Left lobe of liver (tissue), 2 donors: ENCODE measurements at places on chromosomes 11 and 22.

DNA sequence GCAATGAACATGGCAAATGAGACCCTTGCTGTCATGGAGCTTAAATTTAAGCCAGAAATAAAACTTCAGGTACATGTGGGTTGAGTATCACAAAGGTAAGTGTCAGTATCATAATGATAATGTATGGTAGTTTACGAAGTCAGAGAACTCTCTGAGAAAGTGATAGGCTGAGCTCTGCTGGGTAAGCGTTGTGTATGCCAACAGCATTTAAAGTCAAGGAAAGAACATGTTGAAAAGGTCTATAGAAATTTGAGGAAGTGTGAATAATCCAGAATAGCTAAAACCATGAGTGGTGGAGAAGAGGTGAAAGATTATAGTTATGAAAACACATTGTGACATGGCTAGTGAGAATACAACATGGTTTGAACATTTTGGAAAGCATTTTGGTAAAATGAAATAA lies 17.4 kb upstream of the CTSC start:
- DNase-seq, result no peak

DNA sequence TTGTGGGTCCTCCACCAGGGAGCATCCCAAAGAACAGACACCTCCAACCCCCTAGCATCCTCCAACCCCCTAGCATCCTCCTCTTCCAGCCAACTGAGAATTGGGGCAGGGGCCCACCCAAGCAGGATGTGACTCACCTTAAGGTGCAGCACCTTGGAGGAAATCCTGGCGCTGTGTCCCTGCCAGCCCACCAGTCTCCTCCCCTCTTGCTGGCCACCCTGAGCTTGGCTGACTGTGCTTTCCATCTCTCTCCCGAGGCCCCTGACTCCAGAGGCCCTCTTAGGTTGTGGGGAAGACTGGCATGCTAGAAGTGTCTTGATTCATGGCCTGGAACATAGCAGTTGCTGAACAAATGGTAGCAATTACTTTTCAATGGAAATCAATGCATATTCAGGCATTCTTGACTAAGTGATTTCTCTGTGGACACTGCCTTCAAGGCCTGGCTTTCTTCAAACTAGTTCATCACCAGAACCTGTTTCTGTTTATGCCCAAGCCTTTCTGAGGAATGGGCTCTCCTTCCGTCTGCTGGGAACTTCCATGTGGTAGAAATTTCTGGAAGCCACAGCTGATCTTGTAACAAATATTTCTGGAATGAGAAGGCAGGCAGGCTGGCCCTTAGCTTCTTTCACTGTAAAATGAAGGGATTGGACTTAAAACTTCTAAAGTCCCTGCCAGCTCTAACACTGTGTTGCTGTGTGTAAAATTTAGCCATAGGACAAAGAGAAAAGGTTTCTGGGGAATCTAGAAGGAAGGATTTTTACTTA lies 60.5 kb downstream of the CEP164 start:
- DNase-seq, result no peak

DNA sequence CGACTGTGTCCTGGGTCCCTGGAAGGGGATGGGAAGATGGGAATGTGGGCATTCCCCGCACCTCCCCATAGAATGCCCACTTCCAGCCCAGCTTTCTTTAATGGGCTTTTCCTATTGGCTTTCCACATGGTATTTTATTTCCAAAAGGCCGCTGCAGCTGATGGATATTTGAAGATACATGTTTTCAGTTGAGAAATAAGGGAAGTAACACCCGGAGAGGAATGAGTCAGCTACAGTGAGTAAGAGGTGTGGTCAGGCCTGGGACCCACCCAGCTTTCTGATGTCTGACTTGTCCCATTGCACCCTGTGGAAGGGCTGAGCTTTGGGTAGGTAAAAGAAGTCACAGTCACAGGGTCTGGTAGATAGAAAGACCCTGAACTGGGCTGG lies 476.9 kb downstream of the MIAT start:
- no peak for DNase-seq

DNA sequence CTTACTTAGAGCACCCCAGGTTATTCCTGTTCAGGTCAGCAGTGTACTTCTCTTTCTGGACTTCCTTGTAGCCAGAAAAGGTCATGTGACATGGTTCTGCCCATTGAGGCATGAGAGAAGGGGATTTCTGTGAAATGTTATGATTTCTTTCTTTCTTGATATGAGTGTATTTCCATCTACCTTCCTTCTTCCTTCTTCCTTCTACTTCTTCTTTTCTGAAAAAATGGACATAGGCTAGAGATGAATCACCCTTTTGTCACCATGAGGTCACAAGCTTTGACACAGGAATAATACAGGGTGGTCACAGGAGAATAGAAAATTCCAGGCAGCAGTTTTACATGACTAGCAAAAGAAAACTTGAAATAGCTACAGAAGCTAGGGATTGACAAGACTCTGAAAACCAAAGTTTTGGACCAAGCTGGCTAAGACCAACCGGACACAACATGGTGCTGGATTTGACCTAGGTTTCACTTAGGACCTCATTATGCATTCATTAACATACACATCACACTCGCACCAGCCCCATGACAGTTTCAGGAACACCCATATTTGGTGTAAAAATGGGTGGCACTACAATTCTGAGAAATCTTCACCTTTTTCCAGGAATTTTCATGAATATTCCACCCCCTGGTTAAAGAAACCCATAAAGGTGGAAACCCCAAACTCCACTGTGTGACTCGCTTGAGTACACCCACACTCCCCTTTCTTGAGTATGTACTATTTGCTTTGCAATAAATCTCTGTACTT lies 21.2 kb upstream of the MAP6 start:
- no peak for DNase-seq

DNA sequence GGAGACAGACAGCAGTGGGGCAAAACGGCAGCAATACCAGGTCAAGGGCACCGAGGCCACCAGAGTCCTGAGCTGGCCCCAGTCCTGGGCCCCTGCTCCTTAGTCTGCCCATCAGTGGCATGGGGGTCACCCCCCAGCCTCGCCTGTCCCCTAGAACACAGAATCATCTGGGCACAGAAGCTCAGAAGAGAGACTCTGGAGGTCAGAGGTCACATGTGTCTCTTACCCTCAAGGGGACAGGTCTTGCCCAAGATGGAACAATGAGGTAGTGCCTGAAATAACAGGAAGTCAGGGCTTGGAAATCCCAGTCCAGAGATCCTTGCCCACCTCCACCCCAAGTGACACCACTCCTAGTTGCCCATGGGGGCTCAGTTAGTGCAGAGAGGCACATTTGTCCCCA lies 20.6 kb downstream of the PDE2A start:
- DNase-seq, result no peak

- no peak for DNase-seq
These were observed 103.8 kb upstream of the PARVA start for GRCh38 chr11:12273618-12273995.

DNA sequence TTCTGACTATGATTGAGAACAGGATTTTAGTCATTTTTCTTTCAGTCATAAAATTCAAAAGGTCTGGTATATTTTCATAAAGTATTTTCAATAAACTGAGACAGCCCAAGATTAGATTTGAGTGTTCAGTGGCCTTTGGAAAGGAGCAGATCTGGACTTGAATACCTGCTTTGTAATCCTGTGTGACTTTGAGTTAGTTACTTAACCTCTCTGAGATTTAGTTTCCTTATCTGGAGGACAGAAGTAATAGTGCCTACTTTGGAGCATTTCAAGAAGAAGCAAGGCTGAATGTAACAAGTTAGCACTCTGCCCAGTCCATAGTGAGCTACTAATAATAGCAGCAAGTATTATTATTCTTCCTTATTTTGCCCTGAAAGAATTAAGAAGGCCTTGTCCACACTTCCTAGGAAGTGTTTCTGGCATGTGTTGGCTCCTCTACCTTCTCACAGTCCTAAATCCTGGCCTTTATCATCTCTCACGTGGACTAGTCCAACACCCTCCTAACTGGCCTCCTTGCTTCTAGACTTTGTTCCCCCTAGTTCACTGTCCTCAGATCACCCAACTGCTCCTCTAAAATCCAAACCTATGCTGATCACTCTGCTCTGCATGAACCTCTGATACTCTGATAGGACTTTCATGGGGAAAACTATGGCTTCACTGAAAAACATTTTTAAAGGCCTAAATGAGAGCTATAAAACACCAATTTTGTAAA lies 115.8 kb downstream of the PLEKHA7 start:
- no peak for DNase-seq

DNA sequence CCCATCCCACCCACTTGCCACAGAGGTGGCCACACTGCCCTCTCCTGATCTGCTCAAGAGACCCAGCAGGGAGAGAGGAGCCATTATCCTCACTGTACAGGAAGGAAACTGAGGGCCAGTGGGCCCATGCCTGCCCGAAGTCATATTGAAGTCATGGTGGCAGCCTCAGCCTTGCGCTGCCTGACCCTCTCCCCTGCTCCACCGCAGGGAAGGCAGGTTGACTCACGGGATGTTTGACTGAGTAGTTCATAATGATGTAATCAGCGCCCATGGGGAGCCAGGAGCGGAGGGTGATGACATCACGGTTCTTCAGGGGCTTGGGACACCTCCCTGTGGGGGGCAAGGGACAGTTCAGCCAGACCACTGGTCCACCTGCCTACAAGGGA lies 6.1 kb upstream of the ARAP1 start:
- DNase-seq, result no peak

DNA sequence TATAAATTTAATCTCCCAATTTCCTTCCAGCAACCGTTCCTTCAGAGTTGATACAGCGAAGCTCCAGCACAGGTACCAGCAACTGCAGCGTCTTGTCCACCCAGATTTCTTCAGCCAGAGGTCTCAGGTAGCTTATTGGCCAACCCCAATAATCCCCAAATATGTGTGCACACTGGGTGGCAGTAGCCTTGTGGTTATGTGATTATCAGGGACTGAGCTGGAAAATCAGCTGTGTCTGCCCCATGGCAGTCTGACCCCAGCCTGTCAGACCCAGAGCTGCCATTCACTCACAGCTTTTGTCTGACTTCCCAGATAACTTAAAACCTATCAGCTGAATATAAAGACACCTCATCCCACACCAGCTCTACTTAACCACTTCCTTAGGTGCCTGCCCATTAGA lies 2.0 kb downstream of the HSCB start:
- DNase-seq, result no peak

GRCh38 chr11:62419943-62420342 lies 1.1 kb downstream of the SCGB1A1 start:
- no peak for DNase-seq
